ENCODE measurements at places on chromosomes 6 and 20.

DNA sequence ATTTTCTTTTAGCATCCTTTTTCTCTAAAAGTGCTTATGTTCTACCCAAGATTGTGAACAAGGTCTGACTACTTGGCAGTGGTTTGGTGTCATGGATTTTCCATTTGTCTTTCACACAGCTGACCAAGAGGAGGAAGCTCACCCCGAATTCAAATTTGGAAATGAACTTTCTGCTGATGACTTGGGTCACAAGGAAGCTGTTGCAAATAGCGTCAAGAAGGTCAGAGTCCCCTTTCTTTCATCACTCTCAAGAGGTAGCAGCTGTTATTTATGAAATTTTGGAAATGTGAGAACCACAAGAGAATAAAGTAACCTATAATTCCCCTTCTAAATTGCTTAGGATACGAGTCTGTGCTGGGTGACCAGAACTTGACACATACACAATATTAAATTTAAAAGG, 113.0 kb upstream of the LAMP5 start:
- no peak for DNase-seq

DNA sequence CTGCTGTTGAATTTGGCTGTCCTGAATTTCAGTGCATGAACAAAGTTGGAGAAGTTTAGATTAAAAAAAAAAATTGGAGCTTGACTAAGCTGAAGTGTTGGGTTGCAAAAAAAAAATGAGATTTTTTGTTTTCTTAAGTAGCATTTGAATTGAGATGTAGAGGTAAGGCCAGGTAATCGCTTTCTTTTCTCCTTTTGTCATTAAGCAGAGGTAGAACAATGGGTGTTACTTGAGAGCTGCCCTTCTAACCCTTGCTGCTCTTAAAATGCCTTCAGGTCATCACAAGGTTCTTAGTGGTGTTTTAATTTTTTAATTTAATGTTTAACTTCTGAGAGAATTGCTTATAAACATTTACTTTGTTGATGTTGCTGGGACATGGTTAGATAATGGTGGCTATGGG, 84.1 kb upstream of the PRDM1 start:
- no peak for DNase-seq

DNA sequence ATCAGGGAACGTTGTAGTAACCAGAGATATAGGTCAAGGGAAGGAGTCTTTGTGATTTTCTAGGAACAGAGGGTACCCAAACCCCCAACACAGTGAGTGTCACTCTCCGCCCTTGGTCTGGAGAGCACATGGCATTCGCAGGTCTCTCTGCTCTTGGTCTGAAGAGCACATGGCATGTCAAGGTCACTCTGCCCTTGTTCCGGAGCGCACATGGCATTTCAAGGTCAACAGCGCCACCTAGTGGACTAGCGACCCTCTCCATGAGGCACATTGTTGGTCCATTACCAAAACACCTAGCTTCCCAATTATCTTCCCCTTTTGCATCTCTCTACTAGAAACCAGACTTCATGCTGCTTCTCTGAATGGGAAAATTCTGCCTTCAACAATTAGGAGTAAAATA, 260.0 kb downstream of the C6orf118 start:
- no peak for DNase-seq

- peak; percentile 9 for DNase-seq
Measured at GRCh38 chr6:100886076-100886475, 4.9 kb upstream of the ASCC3 start.

- DNase-seq = no peak
Measured at GRCh38 chr6:42550277-42550676, 13.6 kb upstream of the UBR2 start.

Data from foreskin keratinocyte (primary cell).